PC-9 (cell line): ENCODE measurements at places on chromosomes 11 and 22. TPM values are rescaled to one million over a fixed set of nuclear protein-coding genes. Genes with fewer than 3 reads are reported as not detected.

The NPAS4 gene
- total RNA-seq, result not detected in 2 replicates

DNA sequence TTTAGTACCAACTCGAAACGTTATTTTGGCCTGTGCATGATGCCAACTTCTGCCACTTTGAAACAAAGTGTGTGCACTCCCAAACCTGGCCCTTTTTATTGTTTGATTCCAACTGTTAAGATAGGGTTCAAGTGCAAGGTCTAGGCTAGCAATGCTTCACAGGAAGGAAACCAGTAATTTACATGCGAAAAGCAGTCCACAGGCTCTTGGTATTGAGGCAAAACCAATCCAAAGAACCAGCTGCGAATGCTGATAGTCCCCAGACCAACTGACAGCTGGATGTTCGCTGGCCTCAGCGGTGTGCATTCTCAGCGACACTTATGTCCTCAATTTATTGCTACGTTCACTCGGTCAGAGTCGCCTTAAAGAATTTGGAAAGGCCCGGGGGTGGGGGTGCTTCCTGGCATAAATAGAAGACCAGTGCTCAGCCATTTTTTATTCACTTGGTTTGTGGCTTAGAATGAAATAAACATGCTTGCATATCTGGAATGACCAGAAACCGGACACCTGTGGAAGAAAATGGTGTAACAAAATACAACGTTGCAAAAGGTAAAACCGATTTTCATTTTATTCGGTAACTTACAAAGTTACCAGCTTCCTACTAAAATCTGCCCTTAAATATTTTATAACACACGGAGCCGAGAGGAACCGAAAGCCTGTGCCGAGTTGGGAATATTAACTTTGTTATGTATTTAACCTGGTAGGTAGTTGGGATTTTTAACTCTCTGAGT lies 1.6 kb downstream of the CPT1A start:
- no peaks in the 10 kb centered on the region for H3K36me3 ChIP-seq
- no peaks in the 10 kb centered on the region for H3K27me3 ChIP-seq

- peaks cover 43% of the 10 kb centered on the region for H3K4me1 ChIP-seq
- H3K27me3 ChIP-seq, result no peaks in the 10 kb centered on the region
- H3K4me3 ChIP-seq, result no peak overlapping the region
- peak overlapping the region; percentile 58 for H3K27ac ChIP-seq
- DNase-seq, result peak; percentile 70
Measured at GRCh38 chr11:34825670-34826383, 90.4 kb downstream of the APIP start.

- DNase-seq, result no peak
- no peak overlapping the region for H3K4me3 ChIP-seq
- no peak overlapping the region for H3K27ac ChIP-seq
Measured at GRCh38 chr11:121137005-121137404, 36.0 kb downstream of the TECTA start.

DNA sequence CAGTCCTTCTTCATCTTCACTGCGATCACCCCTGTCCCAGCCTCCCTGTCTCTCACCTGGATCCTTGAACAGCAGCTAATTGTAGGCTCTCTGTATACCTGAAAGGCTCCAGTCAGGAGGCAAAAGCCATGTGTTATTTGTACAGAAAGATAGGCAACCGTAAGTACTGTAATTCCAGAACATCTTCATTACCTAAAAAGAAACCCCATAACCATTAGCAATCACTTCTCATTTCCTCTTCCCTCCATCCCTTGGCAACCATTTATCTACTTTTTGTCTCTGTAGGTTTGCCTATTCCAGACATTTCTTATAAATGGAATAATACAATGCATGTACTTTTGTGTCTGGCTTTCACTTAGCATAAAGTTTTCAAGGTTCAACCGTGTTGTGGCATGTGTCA lies 17.8 kb downstream of the NAGA start:
- no peaks in the 10 kb centered on the region for H3K27me3 ChIP-seq
- peaks cover 5% of the 10 kb centered on the region; the same call in 1 of the 2 replicates for H3K36me3 ChIP-seq
- no peak overlapping the region for H3K27ac ChIP-seq
- H3K4me1 ChIP-seq, result no peaks in the 10 kb centered on the region

GRCh38 chr22:50439314-50439870 lies 35.4 kb downstream of the SBF1 start:
- H3K4me3 ChIP-seq, result no peak overlapping the region
- no peak overlapping the region for H3K27ac ChIP-seq
- peaks cover 19% of the 10 kb centered on the region; the same call in 1 of the 2 replicates for H3K36me3 ChIP-seq
- H3K4me1 ChIP-seq, result peaks cover 6% of the 10 kb centered on the region
- H3K27me3 ChIP-seq, result no peaks in the 10 kb centered on the region
- no peak for DNase-seq

- H3K27me3 ChIP-seq, result no peaks in the 10 kb centered on the region
- H3K36me3 ChIP-seq, result no peaks in the 10 kb centered on the region
- H3K4me1 ChIP-seq, result no peaks in the 10 kb centered on the region
- DNase-seq, result no peak
- no peak overlapping the region for H3K27ac ChIP-seq
- no peak overlapping the region for H3K4me3 ChIP-seq
Measured at GRCh38 chr11:33847251-33847650, 44.6 kb downstream of the LMO2 start.
